ENCODE measurements at places on chromosomes 11 and 22. TPM values are rescaled to one million over a fixed set of nuclear protein-coding genes. Genes with fewer than 3 reads are reported as not detected.

DNA sequence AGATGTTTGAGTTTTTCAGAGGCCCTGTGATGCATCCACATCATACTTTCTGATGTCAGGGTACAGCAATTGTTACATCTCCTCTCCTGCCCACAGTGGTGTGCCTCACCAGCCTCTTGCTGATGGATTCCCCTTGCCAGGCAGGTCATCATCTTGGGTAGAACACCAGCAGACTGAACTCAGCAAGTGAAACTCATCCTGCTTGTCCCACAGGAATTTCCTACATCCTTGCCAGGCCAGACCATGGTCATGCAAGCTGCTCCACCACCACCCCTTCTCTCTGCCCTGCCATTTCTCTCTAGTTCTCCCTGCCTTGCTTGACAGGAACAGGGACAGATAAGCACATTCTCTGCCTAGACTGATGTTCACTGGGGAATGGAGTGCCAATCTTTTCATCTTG lies 85.9 kb downstream of the PAX6 start:
- DNase-seq, result no peak

- no peak for DNase-seq
Measured at GRCh38 chr11:134763030-134763388, 351.0 kb upstream of the B3GAT1 start.

GRCh38 chr11:108958368-108959104 lies 293.7 kb downstream of the DDX10 start:
- DNase-seq, result no peak

GRCh38 chr22:41491374-41492100 lies 22.6 kb downstream of the ACO2 start:
- no peak for DNase-seq

GRCh38 chr22:40939202-40939601 lies 12.0 kb upstream of the RBX1 start:
- no peak for DNase-seq

Gene OR8U1
- total RNA-seq, result not detected

DNA sequence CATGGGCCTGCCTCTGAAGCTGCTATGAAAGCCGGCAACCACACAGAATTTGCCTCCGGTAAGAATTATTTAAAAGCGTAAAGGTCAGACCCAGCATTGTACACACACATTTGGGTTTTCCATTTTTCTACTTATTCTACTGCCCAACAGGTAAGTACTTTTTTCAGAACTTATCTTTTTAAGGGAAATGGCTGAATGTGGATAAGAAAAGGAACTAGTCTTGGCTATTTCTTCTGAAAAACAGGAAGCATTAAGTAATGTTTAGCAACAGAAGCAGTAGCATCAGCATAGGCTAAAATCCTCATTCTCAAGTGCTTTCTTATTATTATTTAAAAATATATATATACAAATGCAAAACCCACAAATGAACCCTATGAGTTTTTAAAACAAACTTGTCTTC lies 103.1 kb downstream of the MPPED2 start:
- no peak for DNase-seq

DNA sequence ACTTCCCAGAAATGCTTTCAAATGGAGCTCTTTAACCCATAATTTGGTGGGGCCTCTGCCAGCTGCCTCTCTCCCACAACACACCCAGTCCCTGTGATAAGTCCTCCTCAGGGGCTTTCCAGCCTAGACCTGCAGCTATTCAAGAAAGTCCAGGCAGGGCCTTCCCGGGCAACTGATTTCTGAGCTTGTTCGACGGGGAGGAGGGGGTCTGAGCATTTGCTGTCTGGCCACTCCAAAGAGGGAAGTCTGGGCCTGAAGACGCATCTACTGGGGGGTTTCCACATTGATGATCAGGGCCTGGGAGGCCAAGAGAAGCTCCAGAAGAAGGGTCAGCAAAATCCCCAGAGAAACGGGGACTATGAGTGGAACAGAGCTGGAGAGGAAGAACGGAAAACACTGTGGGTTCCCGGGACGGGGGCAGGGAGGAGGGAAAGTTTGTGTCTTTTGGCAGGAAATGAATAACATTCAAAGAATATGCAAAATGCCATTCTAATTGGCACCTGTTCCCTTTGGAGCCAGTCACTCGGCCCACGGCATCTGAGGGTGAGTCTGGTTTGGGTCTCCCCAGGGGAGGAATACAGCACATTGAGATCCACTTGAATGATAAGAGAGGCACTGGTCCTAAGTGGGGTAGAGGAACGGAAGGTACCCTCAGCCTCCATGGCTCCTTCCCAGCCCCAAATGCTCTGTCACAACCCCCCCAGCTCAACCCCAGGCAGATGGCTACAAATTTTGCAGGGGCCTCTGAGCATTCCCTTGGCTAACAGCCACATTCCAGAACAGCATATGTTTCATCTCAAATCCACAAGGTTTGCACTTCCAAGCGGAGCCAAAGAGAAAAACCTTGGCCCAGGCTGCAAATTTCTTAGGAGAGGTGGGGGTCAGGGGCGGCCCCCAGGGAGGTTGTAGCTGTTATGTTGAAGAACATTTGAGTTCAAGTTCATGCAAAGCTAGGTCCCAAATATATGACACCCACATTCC lies 72.0 kb downstream of the RPUSD4 start:
- DNase-seq, result no peak

GRCh38 chr11:85950317-85951048 lies 95.3 kb downstream of the CCDC83 start:
- no peak for DNase-seq

GRCh38 chr11:83689144-83689780 lies 403.1 kb upstream of the CCDC90B start:
- no peak for DNase-seq

GRCh38 chr11:130527636-130528297 lies 79.3 kb downstream of the ADAMTS15 start:
- no peak for DNase-seq

Gene BACE1
- 0.69 TPM for total RNA-seq

GRCh38 chr11:95778699-95779098 lies 10.9 kb downstream of the FAM76B start:
- no peak for DNase-seq

Gene SLC25A1
- total RNA-seq, result 24.5 TPM

DNA sequence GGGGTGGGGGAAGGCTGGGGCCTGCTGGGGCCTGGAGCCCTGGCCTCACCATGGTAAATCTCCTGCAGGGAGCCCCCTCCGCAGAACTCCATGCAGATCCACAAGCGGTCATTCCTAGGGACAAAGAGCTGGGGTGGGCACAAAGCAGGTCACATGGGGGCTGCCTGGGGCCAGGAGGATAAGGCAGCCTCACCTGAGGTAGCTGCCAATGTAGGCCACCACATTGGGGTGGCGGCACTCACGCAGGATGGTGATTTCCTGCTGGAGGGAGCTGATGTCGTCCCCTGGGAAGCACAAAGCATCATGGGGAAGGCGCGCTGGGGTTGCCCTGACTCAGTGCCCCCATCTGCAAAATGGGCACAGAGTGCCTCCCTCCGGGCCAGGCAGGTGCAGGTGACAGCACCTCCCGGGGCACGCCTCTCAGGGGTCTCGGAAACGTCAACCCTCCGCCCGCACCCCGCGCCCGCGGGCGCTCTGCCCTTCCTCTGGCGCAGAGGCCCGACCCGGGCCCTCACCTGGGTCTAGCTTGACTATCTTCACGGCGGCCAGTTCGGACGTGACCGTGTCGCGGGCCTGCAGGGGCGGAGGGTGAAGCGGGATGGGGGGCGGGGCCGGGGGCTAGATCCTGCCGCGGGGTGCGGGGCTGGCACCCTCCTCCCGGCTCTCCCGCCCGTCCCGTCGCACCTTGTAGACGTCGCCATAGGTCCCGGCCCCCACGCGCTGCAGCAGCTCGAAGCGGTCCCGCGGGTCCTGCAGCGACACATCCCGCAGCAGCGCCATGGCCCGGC lies 450 bp downstream of the MAP4K2 start:
- no peak for DNase-seq

Gene INS
- total RNA-seq, result not detected

Gene CHRNA10
- 5.8 TPM for total RNA-seq
